ENCODE measurements at places on chromosomes 2 and 18. TPM values are rescaled to one million over a fixed set of nuclear protein-coding genes. Genes with fewer than 3 reads are reported as not detected.

DNA sequence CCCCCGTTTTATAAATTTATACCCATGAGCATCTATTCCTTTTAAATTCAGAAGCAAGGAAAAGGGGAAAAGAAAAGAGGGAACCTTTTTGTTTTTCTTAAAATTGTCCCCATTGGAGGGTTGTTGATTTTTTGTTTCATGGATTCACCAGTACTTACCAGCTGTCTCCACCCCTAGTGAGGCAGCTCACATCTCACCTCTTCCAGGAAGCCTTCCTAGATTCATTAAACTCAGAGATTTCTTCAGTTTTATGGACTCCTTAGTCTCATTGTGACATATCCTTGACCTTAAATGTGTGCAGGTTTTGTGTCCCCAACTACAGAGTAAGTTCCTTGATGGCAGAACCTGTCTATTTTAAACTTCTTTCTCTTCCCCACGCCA is 35.9 kb downstream of the EFR3B start:
- no peak for DNase-seq

The HDHD2 gene
- 46.7 TPM for polyA plus RNA-seq

The IL1F10 gene
- not detected for polyA plus RNA-seq

DNA sequence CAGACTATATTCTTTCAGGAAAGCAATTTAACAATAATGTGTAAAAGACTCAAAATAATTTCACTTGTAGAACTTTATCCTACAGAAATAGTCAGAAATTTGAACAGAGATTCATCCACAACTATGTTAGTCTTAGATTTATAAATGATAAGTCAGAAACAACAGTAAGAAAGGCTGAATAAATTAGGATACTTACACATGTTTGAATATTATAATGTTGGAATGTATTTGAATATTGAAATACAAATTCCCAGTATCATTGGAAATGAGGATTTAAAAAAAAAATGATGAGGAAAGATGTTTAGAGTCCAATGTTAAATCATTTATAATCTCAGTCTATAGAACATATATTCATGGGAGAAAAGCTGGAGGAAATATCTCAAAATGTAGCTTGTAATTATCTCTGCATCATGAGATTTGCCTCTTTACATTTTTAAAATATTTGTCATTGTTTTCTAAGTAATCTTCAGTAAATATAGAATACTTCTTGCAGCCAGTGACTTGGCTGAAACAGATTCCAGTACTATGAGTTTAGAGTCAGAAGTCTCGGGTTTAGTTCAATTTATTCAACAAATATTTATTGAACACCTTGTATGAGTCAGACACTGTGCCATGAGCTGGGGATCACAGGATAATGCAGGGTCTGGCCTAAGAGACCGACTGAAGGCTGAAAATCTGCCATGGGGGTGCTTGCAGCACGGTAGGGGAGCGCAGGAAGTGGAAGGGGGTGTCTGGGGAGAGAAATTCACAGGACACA is 32.3 kb downstream of the CXCR4 start:
- no peak for DNase-seq

GRCh38 chr18:79526468-79527460 is 131.0 kb downstream of the NFATC1 start:
- no peak for DNase-seq

GRCh38 chr2:165434865-165435496 is 34.5 kb upstream of the CSRNP3 start:
- no peak for DNase-seq

DNA sequence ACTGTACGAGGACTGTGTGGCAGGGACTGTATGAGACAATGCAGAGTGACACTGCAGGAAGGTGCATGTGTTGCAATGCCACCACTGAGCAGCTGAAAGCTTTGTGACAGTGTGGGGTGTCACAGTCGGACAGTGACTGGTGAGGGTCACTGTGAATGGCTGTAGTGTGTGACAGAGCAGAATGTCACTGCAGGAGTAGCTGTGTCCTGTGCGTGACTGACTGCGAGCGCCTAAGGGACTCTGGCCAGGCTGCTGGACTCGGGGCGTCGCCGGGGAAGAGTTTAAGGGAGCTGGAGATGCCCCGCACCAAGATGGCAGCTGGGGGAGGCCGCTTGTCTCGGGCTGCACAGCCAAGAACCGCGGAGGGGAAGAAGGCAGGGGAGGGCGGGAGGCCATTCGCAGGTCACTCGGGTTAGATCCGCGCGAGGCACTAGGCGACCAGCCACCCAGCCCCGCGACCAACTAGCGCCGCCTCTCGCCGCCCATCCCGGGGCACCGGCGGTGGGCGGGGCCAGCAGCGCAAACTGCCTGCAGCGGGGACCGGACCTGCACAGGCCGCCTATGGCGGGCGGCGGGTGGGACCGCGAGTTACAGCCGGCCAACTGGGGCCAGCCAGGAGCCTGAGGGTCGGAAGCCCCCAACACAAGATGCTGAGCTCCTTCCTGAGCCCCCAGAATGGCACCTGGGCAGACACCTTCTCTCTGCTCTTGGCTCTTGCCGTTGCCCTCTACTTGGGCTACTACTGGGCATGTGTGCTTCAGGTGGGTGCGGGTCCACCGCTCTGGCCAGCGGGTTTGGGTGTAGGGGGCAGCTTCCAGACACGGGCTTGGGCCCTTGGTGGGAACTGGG is at the start of gene ABHD1:
Gene ABHD1, plus strand, starts transcription at position 514 of the 849 bp plus-strand sequence. Its CDS starts 134 bp downstream, at position 648.
- peak; percentile 41 for DNase-seq

The KANSL3 gene
- polyA plus RNA-seq, result 55.2 TPM

- no peak for DNase-seq
Observed at GRCh38 chr2:100944617-100945432, 57.3 kb upstream of the RPL31 start.

GRCh38 chr2:226977775-226978190 is 141.9 kb downstream of the RHBDD1 start:
- DNase-seq, result no peak

- DNase-seq, result no peak
Observed at GRCh38 chr2:171551836-171552235, 29.6 kb downstream of the CYBRD1 start.

DNA sequence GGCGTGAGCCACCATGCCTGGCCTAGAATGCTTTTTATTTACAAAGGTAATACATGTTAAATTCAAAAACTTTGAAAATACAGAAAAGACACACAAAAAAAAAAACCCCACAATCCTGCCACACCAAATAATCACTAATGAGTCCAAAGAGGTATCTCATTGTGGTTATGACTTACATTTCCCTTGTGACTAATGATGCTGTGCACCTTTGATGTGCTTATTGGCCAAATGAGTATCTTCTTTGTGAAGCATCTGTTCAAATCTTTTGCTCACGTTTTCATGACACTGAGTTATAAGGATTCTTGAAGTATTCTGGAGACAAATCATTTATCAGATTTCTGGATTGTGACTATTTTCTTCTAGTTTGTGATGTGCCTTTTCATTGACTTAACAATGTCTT is 6.4 kb upstream of the NLRC4 start:
- no peak for DNase-seq

The ITPRIPL1 gene
- polyA plus RNA-seq, result 6.1 TPM

- no peak for DNase-seq
Observed at GRCh38 chr2:50333529-50334228, 698.3 kb downstream of the NRXN1 start.

DNA sequence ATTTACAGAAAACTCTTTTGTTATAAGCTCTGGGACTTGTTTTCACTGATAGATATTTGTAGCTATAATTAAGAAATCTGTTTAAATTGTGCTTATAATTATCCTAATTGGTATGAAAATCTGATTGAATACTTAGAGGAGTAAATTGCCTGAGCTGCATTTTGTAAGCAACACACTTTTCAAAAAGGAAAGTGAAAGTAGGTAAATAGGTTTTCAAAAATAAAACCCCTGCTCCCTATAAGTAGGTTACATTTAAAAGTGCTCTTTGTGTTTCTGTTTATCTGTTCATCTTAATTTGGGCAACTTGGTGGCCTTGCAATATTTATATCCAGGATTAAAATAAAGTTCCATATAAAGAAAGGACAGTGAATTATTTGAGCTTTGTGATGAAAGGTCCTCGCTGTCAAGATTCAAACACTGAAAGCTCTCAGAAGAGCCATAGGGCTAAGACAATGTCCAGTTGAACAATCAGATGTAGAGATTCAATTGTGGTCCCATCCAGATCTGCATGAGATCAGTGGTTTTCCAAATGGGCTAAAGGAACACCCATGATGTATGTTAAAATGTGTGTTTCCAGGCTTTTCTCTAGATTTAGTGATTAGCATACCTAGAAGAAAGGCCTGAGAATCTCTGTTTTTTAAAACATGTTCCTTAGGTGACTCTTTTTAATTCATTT is 371.6 kb downstream of the RPRM start:
- no peak for DNase-seq

GRCh38 chr18:24811950-24812681 is 351.7 kb downstream of the HRH4 start:
- DNase-seq, result no peak

- no peak for DNase-seq
Observed at GRCh38 chr2:54228945-54229344, 27.1 kb downstream of the TSPYL6 start.

The TGFA gene
- polyA plus RNA-seq, result 0.99 TPM

GRCh38 chr2:119826370-119826961 is 66.7 kb downstream of the PTPN4 start:
- DNase-seq, result no peak

GRCh38 chr2:8656160-8656641 is 25.7 kb upstream of the ID2 start:
- peak; percentile 7 for DNase-seq

The TRIM43 gene
- polyA plus RNA-seq, result not detected

- DNase-seq, result no peak
Observed at GRCh38 chr2:241771286-241772062, 5.1 kb upstream of the GAL3ST2 start.

DNA sequence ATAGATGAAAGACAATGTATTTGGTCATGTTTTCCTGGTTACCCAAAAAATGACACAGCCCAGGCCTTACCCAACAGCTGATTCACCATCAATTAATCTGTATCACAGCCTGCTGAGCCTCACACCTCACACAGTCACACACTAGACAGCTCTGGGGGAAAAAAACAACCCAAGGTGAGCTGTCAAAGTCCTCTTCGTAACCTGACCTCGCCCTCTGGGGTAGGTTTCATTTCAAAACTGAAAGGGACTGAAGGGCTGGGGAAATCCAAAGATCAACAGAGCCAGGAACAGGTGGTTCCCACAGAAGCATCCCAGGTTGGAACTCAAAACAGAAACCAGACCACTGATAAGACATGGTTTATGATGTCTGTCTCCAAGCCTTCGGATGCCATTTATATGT is 18.2 kb upstream of the PCBP1 start:
- no peak for DNase-seq

The KCNE4 gene
- 5.5 TPM for polyA plus RNA-seq
